ENCODE measurements at places on chromosomes 4 and X.

DNA sequence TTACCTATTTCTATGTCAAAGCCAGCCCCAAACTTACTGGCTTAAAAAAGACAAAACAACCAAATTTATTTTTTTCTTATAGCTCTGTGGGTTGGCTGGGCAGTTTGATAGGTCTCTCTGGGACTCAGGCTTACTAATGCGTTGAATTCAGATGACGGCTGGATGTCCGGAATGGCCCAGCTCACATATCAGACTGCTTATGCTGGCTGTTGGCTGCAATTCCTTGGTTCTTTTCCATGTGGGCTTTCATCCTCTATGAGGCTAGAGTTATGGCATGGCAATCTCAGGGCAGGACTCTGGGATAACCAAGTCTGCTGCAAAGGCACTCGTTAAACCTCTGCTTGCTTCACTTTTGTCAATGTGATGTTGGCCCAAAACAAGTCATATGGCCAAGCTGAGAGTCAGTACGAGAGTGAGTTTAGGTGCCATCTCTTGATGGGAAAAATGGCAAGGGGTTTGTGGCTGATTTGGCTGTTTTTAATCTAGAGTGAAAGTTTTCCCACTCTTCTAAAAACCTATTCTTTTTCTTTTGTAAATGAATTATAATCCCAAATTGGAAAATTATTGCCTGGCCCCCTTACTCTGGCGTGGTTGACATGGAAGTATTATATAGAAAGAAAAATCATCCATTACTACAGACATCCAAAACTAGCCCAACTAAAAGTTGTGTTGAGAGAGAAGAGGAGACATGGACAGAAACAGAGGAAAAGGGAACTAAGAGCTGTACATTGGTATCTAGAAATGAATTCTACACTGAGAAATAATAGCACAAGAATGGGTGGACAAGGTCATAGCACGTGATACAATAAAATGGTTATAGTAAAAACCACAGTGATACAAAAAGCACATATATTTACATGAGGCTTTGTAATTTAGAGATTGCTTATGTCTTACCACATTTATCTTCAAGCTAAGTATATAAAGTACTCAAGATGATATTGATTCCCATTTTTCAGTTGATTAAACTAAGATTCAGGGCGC, 6.6 kb downstream of the PRIMPOL start:
- no peak for DNase-seq

- DNase-seq: no peak
These were observed 18.4 kb upstream of the OGT start for GRCh38 chrX:71514367-71515037.

DNA sequence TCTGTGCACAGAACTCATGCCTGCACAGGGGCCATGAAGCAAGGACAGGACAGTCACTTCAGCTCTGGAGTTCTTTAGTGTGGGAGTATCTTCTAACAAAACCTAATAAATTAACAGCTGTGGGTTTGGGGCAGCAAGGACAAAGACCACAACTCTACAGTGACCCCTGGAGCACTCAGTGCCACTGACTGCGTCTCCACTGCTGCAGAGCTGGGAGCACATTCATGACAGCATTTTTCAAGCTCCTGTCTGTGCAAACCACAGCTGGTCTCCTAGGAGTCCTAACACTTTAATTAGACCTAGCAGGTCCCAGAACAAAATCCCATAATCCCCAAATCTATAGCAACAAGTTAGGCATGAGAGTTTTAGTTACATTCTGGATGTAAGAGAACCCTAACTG, 76.5 kb downstream of the RTL9 start:
- DNase-seq: no peak

GRCh38 chr4:6658209-6658595, 17.7 kb downstream of the MRFAP1 start:
- DNase-seq: no peak

DNA sequence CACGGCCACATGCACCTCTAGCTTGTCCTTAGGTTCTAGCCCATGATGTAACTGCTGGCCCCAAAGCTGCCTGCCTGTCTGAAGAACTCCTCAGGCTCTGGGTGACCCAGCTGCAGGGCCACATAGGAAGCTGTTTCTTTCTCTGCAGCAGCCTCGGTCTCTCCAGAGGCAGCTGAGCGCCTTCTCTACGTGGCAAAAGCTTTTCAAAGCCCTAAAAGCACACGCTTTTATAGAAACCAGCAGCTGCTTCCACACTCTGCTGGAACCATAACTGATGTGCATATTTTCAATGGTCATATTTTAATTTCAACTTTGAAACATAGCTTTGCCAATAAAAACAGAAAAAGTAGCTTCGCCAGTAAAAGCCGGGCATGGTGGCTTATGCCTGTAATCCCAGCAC, 37.4 kb downstream of the FAM53A start:
- DNase-seq: no peak

DNA sequence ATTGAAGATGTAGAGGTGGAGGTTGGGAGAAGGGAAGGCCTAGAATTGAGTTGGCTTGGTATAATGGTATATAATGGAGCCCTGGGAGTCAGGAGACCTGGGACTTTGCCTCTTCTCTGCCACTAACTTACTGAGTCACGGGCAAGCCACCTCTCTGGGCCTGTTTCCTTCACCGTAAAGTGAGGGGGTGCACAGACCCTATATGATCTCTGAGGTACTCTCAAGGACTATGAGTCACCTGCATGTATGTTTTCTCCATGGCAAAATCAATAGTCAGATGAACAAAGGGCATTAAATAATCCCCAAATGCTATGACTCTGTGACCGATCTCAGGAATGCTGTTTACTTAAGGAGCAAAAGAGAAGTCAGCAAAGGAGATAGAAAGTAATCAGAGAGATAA, 5.1 kb downstream of the P2RY4 start:
- DNase-seq: no peak

GRCh38 chr4:15444879-15445547, 17.2 kb downstream of the C1QTNF7 start:
- DNase-seq: no peak

GRCh38 chr4:109375778-109376414, 57.7 kb upstream of the SEC24B start:
- no peak for DNase-seq

DNA sequence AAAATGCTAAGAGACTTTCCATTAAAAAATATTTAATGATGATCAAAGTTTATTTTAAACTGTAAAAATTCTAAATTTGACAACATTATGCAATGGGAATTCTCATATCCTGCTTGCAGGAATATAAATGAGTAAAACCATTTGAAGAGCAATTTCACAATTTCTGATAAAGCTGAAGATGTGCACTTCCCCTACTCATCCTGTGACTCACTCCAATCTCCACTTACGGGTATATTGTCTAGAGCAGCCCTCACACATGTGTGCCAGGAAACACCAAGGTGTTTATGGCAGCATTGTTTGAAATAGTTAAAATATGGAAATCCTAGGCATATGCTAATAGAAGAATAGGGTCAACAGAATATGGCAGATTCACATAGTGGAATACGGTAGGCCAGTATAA, 158.4 kb downstream of the PDHA2 start:
- DNase-seq: no peak

- DNase-seq: no peak
These were observed 63.5 kb downstream of the UCHL1 start for GRCh38 chr4:41320278-41320677.

- DNase-seq: no peak
These were observed 1457.2 kb upstream of the PCDH7 start for GRCh38 chr4:29262986-29263385.

- DNase-seq: no peak
These were observed 13.1 kb downstream of the FNIP2 start for GRCh38 chr4:158781963-158782362.

GRCh38 chrX:120823556-120823955, 52.1 kb downstream of the CT47B1 start:
- no peak for DNase-seq

- no peak for DNase-seq
These were observed 82.3 kb downstream of the MAGEE1 start for GRCh38 chrX:76509775-76510174.

DNA sequence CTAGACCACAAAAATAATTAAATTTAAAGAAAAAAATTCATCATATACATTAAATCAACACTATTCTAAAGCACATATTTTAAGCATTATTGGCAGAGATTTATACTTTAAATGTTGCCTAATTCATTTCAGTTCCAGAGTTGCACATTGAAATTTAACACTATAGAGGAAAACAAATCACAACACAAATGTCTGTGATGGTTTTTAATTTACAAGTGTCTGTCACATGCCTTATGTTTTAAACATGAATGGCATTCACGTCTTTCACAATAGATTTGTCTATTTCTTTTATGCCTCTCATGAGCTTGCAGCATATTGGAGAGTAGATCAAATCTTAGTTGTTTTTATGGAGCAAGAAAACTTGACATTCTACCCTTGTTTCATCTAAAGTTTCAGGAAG, 811.3 kb downstream of the NLGN4X start:
- DNase-seq: no peak

- no peak for DNase-seq
These were observed 115.6 kb downstream of the ARAP2 start for GRCh38 chr4:36128689-36129088.

GRCh38 chr4:34187056-34187455, 2057.3 kb downstream of the ARAP2 start:
- no peak for DNase-seq

GRCh38 chr4:185735866-185736400, 76.1 kb downstream of the SORBS2 start:
- DNase-seq: no peak

DNA sequence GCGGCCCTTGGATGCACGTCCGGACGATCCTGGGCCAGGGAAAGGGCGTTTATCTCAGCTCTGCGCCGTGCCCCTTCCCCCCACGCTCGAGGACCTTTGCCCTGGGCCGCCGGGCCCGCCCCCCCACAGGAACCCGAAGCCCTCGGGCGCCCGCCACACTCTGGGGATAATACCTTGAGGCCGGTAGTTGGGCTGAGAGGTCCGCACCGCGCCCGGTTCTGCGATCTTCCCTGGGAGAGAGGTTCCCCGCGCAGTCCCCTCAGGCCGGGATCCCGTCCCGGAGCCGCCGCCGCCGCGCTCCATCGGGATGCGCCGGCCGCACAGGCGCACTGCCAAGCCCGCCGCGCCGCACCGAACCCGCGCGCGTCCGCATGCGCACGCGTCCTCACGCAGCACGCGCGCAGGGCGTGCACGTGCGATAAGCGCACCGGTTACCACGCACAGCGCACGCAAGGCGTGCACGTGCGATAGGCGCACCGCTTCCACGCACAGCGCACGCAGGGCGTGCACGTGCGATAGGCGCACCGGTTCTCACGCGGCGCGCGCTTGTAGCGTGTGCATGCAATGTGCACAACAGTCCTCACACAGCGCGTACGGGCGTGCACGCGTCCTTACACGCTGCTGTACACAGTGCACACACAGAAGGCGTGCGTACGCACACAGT, at the start of gene MAP7D2:
Gene MAP7D2 (minus strand): TSS at position 331 of the 664 bp plus-strand sequence. CDS start 28 bp downstream, at position 303.
- peak; percentile 32 for DNase-seq

DNA sequence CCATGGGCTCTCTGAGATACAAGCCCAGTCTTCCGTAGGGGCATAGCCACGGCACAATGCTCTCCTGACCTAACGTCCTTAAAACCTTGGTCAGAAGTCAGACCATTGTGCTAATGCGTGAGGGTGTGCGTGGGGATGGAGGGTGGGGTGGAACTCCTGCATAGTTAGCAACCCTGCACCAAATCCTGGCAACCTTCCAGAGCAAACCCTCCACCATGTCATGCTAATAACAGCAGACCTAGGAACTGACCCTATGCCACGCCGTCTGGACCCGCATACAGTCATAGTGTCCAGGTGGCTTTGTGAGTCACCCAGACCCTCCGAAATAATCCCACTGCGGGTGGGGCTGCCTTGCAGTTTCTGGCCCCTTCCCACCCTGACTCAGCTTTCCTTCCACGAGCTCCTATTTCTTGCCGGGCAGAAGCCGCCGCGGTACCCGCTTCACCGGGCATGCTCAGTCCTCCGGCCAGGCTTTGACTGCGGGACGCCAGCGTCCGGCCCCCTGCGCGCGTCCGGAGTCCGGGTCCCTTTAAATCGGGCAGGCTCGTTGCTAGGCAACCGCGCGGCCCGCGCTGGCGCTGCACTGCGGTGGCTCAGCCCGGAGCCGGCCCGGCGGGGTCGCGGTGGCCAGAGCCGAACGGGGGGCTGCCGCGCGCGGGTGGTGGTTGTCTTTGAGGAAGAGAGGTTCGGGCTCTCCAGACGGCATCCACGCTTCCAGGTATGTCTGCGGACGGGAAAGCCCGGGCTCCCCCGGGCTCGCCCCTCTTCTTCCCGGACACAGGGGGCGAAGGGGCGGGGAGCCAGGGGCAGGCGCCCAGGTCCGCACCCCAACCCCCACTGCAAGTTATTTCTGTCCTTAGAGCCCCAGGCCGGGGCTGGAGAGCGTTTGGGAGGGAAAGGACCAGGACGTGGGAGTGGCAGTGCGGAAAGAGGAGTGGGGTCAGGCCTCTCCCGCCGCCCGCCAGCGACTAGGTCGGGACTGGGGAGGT, at the start of gene CCDC160:
Gene CCDC160 (plus strand): TSS at position 557 of the 989 bp plus-strand sequence. CDS start 7,619 bp downstream, outside the sequence.
- peak; percentile 15 for DNase-seq

DNA sequence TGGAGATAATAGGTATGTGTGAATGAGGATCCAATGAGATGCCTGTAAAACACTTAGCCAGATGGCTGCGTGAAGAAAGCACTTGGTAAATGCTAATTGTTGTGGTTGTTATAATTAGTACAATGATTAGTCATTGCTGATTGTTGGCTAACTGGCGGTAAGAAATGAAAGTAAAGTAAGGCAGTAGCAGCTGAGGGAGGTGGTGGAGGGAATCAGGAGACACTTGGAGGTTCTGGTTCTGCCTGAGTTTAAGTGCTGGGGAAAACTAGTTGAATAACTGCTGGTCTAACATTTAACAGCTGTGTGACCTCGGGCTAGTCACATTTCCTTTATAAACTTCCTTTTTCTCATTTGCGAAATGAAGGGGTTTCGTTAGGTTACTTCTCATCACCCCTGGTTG, 30.9 kb downstream of the CD38 start:
- no peak for DNase-seq

GRCh38 chr4:14841801-14842768, 160.2 kb upstream of the CPEB2 start:
- DNase-seq: no peak

GRCh38 chr4:138927072-138927471, 88.5 kb upstream of the NOCT start:
- DNase-seq: no peak

DNA sequence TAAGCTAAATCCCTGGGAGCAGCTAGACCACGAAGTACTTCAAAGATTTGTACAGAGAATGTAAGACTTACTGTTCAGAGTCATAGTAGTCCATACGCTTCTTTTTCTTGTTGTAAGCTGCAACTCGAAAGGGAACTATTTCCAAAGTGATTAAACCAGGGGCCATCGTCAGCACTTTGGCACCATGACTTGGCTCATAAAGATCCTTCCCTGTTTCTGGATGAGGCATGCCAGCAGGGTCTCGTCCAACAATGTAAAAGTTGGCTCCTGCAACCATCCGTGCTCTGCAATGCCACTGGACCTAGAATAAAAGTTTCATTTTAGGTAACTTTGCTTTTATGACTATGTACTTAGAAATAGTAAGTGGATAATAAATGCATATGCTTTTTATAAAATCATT, 88.5 kb downstream of the PAPSS1 start:
- no peak for DNase-seq

DNA sequence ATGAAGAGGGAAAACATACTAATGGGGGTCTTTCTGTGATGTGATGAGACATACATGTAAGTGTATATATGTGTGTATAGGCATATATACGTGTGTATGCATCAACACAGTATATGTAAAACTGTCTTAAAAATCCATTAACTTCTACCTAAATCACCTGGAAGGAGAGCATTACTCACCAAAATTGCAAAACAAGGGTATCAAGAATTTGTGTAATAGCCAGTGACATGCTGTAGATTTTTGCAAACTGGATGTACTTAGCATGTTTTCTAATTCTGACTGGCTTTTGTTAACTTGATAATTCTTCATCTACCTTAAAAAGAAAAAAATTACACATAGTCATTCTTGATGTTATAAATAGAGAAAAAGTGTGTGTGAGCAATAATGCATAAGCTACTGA, 104.7 kb downstream of the PRRG1 start:
- no peak for DNase-seq

Measured in NCI-H2227 treated with DMSO at 0.1 percent for 48 hours (cell line).